ENCODE measurements at places on chromosomes 5 and 9. TPM values are rescaled to one million over a fixed set of nuclear protein-coding genes. Genes with fewer than 3 reads are reported as not detected.

Gene GKAP1
- total RNA-seq, result 33.4 TPM

Gene IL33
- not detected for total RNA-seq

Gene SPINK6
- total RNA-seq, result not detected

DNA sequence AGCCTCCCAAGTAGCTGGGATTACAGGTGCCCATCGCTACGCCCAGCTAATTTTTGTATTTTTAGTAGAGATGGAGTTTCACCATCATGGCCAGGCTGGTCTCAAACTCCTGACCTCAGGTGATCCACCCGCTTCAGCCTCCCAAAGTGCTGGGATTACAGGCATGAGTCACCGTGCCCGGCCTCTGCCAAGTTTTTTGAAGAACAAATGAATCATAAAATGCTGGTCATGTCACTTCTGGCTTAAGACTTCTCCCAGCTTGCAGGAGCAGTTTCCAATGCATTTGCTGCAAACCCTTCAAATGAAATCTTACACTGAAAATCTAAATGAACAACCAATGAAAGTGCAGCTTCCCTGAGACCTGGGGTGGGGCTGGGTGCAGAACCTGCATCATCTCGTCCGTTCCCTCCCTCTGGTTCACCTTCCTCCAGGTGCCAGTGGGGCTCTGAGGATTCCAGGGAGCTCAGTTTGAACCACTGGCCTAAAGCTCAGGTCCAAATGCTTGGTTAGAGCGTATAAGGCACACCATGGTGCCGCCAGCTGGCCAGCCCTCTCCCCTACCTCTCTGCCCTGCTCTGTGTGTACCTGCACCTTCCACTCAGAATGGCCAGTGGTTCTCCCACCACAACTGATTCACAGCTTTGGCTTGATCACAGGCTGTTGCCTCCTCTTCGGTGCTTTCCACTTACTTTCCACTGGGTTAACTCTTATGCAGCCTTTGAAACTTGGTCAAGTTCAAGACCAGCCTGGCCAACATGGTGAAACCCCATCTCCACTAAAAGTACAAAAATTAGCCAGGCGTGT lies 39.8 kb upstream of the FUBP3 start:
- no peak overlapping the region for H3K27ac ChIP-seq
- no peak overlapping the region for H3K4me3 ChIP-seq
- H3K36me3 ChIP-seq, result no peaks in the 10 kb centered on the region
- peaks cover 5% of the 10 kb centered on the region for H3K27me3 ChIP-seq
- H3K4me1 ChIP-seq, result peaks cover 20% of the 10 kb centered on the region

DNA sequence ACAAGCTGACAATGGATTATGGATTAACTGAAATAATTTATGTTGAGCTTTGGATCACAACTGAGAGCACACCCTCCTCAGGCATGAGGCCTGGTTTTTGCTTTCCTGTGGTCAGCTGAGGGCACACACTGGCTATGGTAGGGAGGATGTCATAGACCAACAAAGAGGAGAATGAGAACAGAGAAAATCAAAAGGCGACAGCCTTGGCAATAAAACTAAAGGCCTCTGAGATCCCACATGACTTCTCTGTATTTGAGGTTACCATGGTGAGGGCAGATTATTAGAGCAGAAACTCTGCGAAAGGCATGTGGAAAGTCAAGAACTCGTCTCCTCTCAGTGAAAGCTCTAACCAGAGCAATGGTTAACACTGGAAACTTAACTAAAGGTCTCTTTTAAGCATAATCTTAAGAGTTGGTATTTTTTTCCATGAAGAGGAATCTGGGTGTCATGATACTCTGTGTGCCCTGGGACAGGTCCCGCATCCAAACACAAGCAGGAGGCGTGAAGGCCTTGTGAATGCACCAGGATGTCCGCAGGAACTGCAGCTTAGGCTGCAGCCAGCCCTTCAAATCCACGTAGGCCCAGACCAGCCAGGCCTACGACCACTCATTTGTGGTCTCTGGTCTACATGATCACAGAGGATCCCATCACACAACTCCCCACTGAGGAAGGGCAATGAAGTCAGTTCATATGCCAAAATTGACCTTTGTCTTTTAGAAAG lies 12.4 kb upstream of the MEIKIN start:
- no peak for DNase-seq
- no peak overlapping the region for H3K4me3 ChIP-seq
- H3K27ac ChIP-seq, result no peak overlapping the region
- H3K27me3 ChIP-seq, result no peaks in the 10 kb centered on the region
- H3K36me3 ChIP-seq, result no peaks in the 10 kb centered on the region

DNA sequence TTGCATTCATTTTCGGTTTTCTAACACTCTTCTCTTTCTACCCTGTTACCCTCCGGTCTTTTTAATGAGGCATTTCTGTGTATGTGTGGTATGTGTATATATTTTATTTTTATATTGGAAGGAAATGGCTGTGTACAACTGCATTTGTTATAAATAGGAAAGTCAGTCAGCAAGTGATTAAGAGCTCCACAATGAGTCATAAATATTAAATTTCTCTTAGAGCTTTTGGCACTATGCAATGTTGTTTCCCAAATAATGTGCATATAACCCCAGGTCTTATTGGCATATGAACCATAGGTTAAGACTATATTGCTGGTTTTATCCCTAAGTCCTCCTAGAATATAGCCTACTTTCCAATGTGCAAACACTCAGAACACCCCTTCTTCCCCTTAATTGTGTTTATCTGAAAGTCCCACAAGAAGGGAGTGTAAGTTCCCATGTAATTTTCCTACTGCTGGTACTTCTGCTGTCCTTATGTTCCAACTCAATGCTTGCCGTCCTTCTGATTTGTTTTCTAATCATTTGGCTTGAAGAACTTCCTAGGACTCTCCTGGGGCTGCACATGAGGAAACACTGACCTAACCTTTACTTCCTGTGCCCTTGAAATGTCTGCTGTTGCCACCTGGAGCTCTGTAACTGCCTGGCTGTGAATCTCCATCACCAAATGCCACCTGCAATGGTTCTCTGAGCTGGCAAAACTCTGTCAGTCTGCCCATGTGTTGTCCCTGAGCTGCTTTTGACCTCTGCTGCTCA lies 65.5 kb upstream of the PCSK5 start:
- no peaks in the 10 kb centered on the region for H3K27me3 ChIP-seq
- no peak overlapping the region for H3K27ac ChIP-seq
- DNase-seq, result no peak
- H3K4me3 ChIP-seq, result no peak overlapping the region

DNA sequence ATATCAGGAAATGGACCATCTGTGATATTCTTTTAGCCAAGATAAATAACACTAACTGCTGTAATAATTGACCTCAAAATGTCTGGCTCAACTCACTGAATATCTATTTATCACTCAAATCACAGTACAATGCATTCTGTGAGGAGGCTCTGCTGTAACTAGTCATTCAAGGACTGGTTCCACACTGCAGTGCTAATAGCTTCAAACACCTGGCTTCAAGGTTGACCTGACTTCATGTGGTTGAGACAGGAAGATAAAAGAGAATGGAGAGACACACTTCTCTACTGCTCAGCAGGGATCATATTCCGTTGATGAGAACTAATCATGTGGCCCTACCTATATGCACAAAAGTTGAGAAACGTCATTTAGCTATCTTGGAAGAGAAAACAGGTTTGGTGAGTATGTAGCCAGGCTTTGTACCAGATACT lies 3.4 kb upstream of the RHOBTB3 start:
- DNase-seq, result no peak
- peaks cover 56% of the 10 kb centered on the region for H3K27me3 ChIP-seq
- H3K4me3 ChIP-seq, result no peak overlapping the region
- H3K36me3 ChIP-seq, result no peaks in the 10 kb centered on the region
- no peak overlapping the region for H3K27ac ChIP-seq

DNA sequence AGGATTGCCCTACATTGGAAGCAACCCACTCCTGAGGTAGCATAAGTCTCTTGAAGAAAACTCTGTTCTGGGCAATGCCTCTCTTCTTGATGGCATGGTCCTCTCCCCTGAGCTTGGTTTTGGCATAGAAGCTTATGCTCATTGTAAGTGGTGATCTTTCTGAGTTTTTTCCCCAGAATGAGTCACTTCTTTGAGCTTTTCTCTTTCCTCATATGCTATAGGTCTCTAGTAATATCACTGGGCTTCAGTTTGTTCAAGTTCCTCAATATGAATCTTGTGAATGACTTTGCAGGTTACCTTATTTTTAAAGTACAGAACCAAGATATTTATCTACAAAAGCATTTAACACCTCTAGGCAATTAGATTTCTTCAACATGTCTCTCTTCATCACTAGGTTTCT lies 76.5 kb upstream of the ATG10 start:
- H3K36me3 ChIP-seq, result no peaks in the 10 kb centered on the region
- no peaks in the 10 kb centered on the region for H3K27me3 ChIP-seq
- no peak overlapping the region for H3K4me3 ChIP-seq
- H3K4me1 ChIP-seq, result no peaks in the 10 kb centered on the region

All from neural progenitor cell (in vitro differentiated cells).